ENCODE measurements at places on chromosomes 12 and 14.

GRCh38 chr12:53059434-53060063 lies 9.7 kb downstream of the TNS2 start:
- peaks cover 5% of the 10 kb centered on the region for H3K36me3 ChIP-seq
- H3K27ac ChIP-seq = no peak overlapping the region

DNA sequence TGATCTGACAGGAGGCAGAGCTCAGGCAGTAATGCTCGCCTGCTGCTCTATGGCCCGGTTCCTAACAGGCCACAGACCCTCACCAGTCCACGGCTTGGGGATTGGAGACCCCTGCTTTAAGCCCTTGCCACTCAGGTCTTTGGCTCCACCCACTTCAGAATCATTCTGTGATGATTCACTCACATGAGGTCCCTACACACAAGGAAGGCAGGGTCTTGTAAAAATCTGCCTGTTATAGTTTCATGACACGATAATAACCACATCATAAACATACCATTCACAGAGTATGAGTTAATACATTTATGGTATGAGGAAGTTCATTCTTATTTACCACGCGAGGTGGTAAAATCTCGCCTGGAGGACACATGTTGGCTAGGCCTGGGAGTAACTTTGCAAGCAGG lies 29.0 kb upstream of the MAX start:
- H3K27me3 ChIP-seq = no peaks in the 10 kb centered on the region
- peak; percentile 61 for DNase-seq
- H3K4me1 ChIP-seq = no peaks in the 10 kb centered on the region
- H3K4me3 ChIP-seq = no peak overlapping the region
- H3K36me3 ChIP-seq = no peaks in the 10 kb centered on the region
- H3K27ac ChIP-seq = no peak overlapping the region

DNA sequence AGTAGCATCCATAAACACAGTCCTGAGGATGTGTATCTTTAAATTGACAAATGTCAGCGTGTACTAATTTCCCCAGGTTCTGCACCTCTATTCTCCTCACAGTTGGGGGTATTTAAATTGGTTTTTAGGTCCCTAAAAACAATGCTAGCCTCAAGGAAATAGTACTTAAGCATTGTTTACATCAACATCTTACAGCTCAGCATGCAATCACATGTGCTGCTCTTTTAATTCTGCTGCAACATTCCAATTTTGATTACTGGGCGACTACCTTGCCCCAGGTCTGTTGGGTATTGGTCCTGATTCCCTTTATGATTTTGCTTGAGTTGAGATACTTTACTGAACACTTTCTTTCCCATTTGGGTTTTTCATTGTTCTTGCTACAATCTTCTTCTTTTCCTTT lies 616.6 kb downstream of the CCER1 start:
- H3K4me1 ChIP-seq = no peaks in the 10 kb centered on the region
- no peak overlapping the region for H3K4me3 ChIP-seq
- DNase-seq = no peak
- H3K27ac ChIP-seq = no peak overlapping the region

GRCh38 chr12:47808050-47808449 lies 11.7 kb downstream of the HDAC7 start:
- DNase-seq = peak; percentile 41
- peaks cover 21% of the 10 kb centered on the region for H3K36me3 ChIP-seq
- no peak overlapping the region for H3K4me3 ChIP-seq
- no peak overlapping the region for H3K27ac ChIP-seq
- H3K4me1 ChIP-seq = peaks cover 52% of the 10 kb centered on the region

GRCh38 chr14:47785058-47785457 lies 109.7 kb upstream of the MDGA2 start:
- no peak overlapping the region for H3K27ac ChIP-seq
- H3K4me3 ChIP-seq = no peak overlapping the region
- no peak for DNase-seq
- H3K4me1 ChIP-seq = no peaks in the 10 kb centered on the region

DNA sequence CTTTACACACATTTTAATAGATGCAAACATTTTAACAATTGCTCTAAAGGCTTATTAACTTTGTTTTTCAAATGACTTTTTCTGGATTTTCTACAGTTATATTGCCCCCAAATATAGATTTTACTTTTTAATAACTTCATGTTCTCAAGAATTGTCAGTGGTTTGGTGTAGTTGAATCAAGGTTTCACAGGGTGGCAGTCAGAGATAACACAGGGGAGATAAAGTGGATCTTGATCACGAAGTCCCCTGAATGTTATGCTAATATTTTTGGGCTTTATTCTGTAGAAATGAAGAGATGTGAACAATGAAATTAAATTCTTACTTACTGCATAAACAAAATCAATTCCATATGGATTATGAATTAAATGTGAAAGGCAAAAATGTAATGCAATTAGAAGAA lies 248.1 kb downstream of the AEBP2 start:
- H3K4me1 ChIP-seq = peaks cover 5% of the 10 kb centered on the region
- H3K27ac ChIP-seq = no peak overlapping the region
- no peak overlapping the region for H3K4me3 ChIP-seq
- no peak for DNase-seq

DNA sequence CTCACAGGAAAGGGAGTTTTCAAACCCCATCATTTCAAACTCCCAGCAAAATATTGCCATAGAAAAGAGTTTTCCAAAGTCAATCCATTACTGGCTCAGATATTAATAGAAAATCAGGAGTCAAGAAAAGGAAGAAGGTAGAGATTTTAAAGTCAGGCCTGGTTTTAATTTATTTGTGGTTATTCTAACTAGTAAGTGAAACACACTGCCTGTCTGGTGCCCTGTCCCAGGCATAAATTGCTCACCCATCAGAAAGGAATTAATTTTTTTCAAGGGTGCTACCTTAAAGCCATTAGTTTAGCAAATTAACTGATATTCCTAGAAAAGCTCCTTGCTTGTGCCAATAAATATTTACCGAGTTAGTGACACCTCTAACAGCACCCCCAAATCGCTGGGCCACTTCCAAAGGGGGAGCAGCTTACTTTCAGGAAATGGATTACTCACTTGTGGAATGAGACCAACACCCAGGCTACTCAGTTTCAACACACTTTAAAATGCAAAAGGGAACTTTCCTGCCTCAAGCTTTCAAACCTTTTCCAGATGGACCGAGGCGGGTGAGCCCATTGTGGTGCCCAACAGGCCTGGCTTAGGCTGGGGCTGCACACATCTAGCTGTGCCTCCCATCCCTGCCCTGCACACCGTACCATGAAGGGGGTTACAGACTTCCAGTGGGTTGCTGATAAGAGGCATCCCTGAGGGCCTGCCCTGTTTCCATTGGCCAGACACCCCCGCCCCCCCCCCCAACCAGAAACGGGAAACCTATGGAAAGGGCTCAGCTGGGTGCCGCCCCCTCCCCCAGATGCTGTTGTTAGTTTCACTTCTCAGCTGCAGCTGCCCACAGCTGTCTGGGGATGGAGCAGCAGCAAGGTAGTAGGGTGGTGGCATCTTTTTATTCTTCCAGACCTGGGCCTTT lies 117.2 kb downstream of the SAMD4A start:
- H3K36me3 ChIP-seq = no peaks in the 10 kb centered on the region
- peak; percentile 27 for DNase-seq
- H3K27me3 ChIP-seq = no peaks in the 10 kb centered on the region
- H3K4me1 ChIP-seq = peaks cover 9% of the 10 kb centered on the region

- peak overlapping the region; percentile 86 for H3K27ac ChIP-seq
- H3K27me3 ChIP-seq = no peaks in the 10 kb centered on the region
- no peak for DNase-seq
- H3K4me3 ChIP-seq = peak overlapping the region; percentile 92
- peaks cover 14% of the 10 kb centered on the region for H3K4me1 ChIP-seq
Measured at GRCh38 chr12:49059299-49060171, 1.1 kb downstream of the KMT2D start.

GRCh38 chr14:24388474-24389179 lies 10.2 kb upstream of the NYNRIN start:
- peaks cover 6% of the 10 kb centered on the region for H3K4me1 ChIP-seq
- no peak for DNase-seq
- H3K27me3 ChIP-seq = no peaks in the 10 kb centered on the region

DNA sequence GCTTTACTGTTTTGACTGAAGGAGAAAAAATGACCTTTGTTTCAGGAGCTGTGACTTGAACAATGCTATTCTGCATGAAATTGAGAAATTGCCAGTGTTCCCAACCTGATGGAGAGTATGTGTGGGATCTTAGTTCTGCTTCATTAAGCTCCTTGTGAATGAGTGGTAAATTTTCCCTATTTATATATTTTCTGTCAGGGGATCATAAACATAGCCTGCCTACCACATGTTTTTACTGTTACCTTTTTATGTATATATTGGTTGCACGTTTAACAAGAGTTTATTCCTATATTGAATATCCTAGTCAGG lies 271.7 kb downstream of the PDZRN4 start:
- H3K27me3 ChIP-seq = no peaks in the 10 kb centered on the region
- DNase-seq = no peak
- H3K27ac ChIP-seq = no peak overlapping the region

DNA sequence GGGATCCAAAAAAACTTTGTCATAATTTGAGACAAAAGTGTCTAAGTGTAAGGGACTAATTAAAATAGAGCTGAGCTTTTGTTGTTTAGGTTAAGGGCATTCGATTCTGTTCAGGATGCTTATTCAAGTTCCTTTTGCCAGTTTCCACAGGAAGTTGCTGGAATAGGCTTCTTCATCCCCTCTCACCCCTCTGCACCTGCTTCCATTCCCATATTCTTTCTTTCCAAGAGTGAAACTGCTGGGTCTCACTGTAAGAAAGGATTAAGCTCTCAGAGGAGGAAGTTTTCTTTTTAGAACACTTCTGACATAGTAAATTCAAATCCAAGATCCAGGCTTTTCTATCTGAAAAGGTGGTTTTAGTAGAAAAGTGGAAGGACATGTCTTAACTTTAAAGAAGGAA lies 61.4 kb downstream of the POLR3B start:
- H3K27me3 ChIP-seq = no peaks in the 10 kb centered on the region
- H3K27ac ChIP-seq = no peak overlapping the region
- H3K4me1 ChIP-seq = peaks cover 6% of the 10 kb centered on the region
- no peak overlapping the region for H3K4me3 ChIP-seq
- DNase-seq = no peak

DNA sequence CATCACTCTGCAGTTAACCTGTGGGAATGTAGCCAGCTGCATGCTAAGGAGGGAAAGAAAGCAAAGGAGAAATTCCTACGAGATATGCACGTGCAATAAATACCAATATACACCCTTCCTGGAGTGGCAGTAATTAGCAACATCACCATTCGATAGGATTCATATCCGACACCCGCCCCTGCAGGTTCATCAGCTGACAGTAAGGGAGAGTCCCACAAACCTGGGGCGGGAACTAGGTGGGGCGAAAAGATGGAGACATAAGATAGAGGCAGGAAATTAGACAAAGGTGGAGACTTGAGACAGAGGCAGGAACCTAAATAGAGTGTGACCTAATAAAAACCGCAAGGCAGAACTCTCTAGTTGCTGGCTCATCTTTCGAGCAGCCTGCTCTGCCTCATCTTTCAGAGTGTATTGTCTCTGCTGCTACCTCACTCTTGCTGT lies 51.6 kb downstream of the PLEKHG3 start:
- H3K36me3 ChIP-seq = no peaks in the 10 kb centered on the region
- H3K27ac ChIP-seq = no peak overlapping the region
- H3K4me1 ChIP-seq = peaks cover 31% of the 10 kb centered on the region
- H3K27me3 ChIP-seq = no peaks in the 10 kb centered on the region
- no peak overlapping the region for H3K4me3 ChIP-seq

GRCh38 chr12:3055026-3055703 lies 22.0 kb upstream of the TSPAN9 start:
- peak overlapping the region; percentile 19 for H3K27ac ChIP-seq
- no peak for DNase-seq
- H3K36me3 ChIP-seq = no peaks in the 10 kb centered on the region

- H3K27me3 ChIP-seq = no peaks in the 10 kb centered on the region
- no peak overlapping the region for H3K4me3 ChIP-seq
- H3K27ac ChIP-seq = no peak overlapping the region
- no peaks in the 10 kb centered on the region for H3K4me1 ChIP-seq
Measured at GRCh38 chr12:75939016-75939642, 92.4 kb downstream of the PHLDA1 start.

- no peaks in the 10 kb centered on the region for H3K27me3 ChIP-seq
- DNase-seq = no peak
- H3K4me1 ChIP-seq = no peaks in the 10 kb centered on the region
- no peaks in the 10 kb centered on the region for H3K36me3 ChIP-seq
- H3K4me3 ChIP-seq = no peak overlapping the region
Measured at GRCh38 chr14:78567343-78567742, 397.2 kb downstream of the NRXN3 start.

DNA sequence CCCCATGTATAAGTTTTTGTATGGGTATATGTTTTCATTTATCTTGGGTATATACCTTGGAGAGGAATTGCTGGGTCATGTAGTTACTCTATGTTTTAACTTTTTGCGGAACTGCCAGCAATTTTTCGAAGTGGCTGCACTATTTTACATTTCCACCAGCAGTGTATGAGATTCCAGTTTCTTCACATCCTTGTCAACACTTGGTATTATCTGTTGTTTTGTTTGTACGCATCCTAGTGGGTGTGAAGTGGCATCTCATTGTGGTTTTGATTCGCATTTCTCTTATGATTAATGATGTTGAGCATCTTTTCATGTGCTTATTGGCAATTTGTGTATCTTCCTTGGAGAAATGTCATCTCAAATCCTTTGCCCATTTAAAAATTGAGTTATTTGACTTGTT lies 6.9 kb downstream of the ANKRD13A start:
- H3K27ac ChIP-seq = no peak overlapping the region
- DNase-seq = peak; percentile 59
- no peaks in the 10 kb centered on the region for H3K27me3 ChIP-seq
- H3K4me3 ChIP-seq = no peak overlapping the region

DNA sequence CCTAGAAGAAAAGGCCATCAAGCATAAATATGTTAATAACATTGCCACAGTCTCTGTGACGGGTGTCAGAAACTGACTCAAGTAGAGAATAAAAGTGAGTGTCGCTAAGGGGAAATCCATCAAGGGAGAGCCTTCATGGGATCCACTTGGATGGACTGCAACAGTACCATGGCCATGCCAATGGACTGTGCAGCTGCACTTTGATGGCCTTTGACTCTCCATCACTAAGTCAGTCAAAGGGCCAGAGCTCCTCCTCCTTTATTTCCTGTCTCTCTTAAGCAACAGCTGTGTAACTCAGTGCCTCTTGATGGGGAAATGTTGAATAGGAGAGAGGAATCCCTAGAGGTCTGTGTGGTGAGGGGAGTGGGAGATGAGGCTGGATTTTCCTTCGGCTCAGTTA lies 335.2 kb downstream of the BMP4 start:
- H3K27me3 ChIP-seq = no peaks in the 10 kb centered on the region
- H3K4me1 ChIP-seq = no peaks in the 10 kb centered on the region
- no peak overlapping the region for H3K27ac ChIP-seq

- no peak overlapping the region for H3K27ac ChIP-seq
- H3K4me3 ChIP-seq = no peak overlapping the region
- H3K4me1 ChIP-seq = no peaks in the 10 kb centered on the region
- H3K27me3 ChIP-seq = no peaks in the 10 kb centered on the region
- no peaks in the 10 kb centered on the region for H3K36me3 ChIP-seq
Measured at GRCh38 chr12:71125515-71125914, 32.3 kb downstream of the TSPAN8 start.

Measured in trophoblast cell (in vitro differentiated cells and primary cell).